ENCODE measurements at places on chromosomes 5 and 9. TPM values are rescaled to one million over a fixed set of nuclear protein-coding genes. Genes with fewer than 3 reads are reported as not detected.
A peak's percentile ranks its signal among the peaks of the same experiment; 100 is the strongest.

Gene SMIM32
- 23.3 TPM for polyA plus RNA-seq

Gene POU5F2
- polyA plus RNA-seq = not detected

Gene KCNV2
- polyA plus RNA-seq = 0.21 TPM

Gene C5orf52
- polyA plus RNA-seq = not detected

DNA sequence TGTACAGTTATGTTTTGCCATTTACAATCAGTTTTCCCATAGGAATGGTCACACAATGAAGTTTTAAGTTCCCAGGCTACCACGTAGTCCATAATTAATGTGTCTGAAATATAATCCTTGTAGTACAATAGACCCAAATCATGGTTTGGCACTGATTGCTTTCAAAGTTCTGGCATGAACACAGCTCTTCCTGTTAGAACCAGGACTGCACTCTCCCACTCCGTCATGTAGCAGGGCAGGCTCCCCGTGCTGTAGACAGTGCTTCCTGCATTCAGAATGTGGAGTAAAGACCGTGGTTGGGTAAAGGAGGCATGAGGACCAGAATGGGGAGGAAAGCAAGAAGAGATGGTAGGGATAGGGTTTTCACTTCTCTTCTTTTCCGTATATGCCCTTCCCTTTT, 4.0 kb downstream of the SEC61B start:
- DNase-seq = no peak

Gene PLAC8L1
- polyA plus RNA-seq = 0.97 TPM

DNA sequence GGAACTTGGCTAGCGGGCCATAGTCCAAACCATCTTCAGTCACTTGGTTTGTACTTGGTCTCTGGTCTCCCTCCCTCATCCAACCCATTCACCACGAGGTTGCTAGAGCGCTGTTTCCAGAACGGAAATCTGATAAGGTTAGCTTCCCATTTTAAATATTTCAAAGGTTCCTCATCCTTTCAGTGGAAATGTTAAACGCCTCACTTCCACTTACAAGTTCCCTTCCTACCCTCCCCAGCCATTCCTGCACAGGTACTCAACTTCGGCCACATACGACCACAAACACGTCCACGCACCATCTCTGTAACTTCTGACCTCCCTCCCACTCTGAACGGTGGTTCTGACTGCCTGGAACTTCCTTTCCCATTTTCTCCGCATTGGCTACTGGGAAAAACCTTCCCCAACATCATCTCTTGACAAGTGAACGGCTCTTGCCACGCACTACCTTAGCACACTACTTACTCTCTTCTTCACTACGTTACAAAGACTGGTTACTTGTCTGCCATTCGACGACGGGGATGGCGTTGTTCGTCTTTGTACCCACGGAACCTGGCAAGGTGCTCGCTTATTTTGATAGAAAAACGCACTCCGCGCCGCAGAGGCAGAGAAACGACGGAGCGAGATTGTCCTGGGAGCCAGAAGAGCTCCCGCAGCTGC, 629 bp downstream of the CCNH start:
- DNase-seq = peak; percentile 33

DNA sequence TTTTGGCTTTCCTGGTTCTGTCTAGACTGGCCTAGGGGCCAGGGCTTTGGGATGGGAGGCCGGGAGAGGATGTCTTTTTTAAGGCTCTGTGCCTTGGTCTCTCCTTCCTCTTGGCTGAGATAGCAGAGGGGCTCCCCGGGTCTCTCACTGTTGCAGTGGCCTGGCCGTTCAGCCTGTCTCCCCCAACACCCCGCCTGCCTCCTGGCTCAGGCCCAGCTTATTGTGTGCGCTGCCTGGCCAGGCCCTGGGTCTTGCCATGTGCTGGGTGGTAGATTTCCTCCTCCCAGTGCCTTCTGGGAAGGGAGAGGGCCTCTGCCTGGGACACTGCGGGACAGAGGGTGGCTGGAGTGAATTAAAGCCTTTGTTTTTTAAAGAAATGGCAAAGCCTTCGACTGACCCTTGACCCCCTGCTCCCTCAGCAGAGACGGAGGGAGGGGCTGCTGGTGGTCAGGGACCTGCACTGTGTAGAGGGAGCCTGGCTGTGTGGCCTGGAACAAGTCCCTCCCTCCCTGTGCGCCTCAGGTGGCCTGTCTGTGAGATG, 11.1 kb downstream of the FPGS start:
- DNase-seq = no peak

DNA sequence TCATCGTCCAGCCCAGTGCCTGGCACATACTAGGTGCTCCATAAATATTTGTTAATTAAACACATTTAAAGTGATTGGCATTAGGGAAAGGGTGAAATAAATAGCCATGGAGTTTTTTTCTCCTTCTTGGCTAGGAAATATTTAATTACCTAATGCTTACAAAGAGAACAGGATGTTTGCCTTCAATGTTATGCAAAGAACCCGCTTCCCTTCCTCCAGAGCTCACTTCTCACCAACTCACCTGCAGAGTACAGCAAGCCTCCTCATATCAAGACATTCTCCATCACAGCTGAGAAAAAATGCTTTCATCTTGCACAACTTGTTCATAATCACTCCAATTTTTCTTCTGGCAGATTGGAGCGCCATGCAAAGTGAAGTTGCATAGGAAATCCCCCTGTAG, 161.7 kb upstream of the STK32A start:
- no peak for DNase-seq

DNA sequence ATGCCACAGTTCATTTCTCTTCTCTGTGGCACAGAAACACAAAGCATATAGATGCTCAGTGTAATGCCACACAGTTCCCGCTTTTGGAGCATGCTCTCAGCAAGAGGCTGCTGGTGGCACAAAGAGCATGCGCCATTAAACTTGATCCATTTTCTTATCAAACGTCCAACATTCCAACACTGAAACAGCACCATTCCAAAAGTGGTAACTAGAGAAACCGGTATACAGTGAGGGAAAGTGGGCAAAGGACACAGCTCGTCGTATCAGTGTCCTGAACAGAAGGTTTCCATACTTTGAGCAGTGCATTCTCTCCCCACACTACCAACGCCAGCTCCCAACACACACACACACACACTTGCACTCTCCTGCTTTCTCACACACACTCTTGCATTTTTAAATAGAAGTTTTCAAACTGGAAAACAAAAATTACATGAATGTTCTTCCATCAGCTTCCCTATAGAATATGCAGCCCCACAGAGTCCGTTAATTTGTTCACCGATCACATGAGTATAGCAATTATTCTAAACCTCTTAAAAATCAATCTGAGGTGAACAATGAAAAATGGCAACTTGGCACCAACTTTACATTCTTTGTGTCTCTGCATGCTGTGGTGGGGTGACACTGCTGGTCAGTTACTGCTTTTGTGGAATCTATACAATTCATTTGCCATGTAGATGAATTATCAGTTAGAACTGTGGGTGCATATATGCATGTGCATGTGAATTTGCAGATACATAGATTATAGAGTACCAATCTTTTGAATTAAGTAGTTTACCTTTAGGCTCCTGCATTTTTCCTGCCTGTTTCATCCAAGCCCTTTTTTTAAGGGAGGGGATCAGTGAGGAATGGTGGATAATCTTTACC, 5.7 kb downstream of the NFIB start:
- DNase-seq = no peak

GRCh38 chr5:107329850-107330249, 340.9 kb downstream of the EFNA5 start:
- DNase-seq = no peak

DNA sequence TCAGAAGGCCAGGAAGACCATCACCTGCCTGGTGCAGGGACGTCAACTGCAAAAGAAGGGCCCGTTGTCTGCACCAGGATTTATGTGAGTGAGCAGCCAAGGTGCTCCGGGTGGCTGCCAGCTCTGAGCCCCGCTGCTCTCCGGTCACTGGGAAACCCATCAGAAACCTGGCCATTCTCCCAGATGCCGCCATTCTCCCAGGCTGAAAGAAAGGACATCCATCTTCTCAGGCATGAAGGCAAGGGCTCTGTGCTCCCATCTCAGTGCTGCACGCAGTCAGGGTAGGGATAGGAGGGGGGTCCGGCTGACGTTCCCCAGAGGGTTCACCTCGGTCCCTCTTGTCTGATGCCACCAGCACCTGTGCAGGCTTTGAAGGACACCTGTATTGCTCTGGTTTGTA, 158.4 kb downstream of the ERCC6L2 start:
- DNase-seq = no peak

Gene SLC27A6
- 1.8 TPM for polyA plus RNA-seq

GRCh38 chr9:33440609-33441008, 6.8 kb downstream of the AQP3 start:
- no peak for DNase-seq

DNA sequence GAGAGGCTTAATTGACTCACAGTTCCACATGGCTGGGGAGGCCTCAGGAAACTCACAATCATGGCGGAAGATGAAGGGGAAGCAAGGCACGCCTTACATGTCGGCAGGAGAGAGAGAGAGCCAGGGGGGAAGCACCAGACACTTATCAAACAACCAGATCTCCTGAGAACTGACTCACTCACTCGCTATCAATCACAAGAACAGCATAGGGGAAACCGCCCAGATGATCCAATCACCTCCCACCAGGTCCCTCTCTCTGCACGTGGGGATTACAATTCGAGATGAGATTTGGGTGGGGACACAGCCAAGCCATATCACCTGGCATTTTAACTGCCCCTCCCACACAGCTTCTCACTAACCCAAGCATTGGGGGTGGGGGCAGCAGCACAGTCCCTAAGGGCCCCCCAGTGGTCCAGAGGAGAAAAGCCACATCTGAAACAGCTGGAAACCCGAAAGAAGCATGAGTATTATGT, 76.1 kb upstream of the ASS1 start:
- no peak for DNase-seq

Gene EGFL7
- polyA plus RNA-seq = 97.9 TPM

DNA sequence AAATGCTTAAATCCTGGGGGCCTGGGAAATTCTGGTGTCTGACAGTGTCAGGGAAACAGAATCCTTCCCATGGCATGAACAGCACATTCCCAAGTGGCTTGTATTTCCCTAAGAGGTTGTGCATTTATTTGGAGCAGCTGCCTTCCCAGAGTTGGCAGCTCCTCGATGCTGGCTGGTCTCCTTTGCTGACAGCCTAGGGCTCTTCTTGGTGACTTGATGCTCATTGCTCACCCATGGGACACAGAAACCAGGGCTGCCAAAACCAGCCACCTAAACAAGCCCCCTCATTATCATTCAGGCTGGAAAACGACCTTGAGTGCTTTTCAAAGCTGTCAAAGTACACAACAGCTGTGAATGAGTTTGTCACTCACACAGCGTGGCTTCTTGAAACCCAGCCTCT, 24.2 kb downstream of the ENHO start:
- DNase-seq = no peak

- DNase-seq = no peak
Measured at GRCh38 chr9:19999491-20000057, 210.7 kb upstream of the SLC24A2 start.

- DNase-seq = no peak
Measured at GRCh38 chr5:148699028-148699427, 44.7 kb upstream of the HTR4 start.

DNA sequence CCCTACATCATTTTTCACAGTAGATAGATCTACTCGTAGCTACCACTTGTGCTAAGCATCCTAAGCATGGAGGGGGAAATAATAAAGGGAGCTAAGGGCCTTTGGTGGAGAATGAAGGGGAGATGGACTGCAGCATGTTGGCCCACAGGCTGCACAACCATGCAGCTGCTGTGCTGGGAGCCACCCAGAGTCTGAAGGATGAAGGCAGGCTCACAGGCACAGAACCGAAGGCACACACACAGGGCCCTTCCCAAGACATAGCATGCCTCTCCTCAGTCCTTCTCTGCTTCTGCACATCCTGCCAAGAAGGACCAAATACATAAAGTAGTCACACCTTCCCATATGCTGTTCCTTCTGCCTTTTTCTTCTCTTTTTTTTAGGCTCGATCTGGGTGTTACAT, 6.6 kb downstream of the FAM193B start:
- DNase-seq = no peak

DNA sequence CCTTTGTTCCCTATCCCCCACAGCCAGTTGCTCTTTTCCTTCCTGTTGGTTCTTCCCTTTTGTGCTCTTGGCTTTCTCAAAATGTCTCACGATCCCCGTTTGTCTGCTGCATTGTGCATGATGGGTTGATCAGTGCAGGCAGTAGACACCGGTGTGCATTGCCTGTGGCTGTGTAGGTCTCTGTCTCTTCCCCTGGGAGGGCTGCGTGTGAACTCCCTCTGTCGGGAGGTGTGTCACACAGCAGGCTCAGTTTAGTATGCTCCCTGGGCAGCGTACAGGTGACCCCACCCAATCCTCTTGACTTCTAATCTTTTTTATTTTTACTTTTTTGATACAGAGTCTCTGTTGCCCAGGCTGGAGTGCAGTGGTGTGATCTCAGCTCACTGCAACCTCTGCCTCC, 265.3 kb downstream of the FSTL4 start:
- no peak for DNase-seq

GRCh38 chr9:79896390-79896980, 324.7 kb downstream of the TLE4 start:
- DNase-seq = no peak

Gene SNCAIP
- 29.4 TPM for polyA plus RNA-seq

DNA sequence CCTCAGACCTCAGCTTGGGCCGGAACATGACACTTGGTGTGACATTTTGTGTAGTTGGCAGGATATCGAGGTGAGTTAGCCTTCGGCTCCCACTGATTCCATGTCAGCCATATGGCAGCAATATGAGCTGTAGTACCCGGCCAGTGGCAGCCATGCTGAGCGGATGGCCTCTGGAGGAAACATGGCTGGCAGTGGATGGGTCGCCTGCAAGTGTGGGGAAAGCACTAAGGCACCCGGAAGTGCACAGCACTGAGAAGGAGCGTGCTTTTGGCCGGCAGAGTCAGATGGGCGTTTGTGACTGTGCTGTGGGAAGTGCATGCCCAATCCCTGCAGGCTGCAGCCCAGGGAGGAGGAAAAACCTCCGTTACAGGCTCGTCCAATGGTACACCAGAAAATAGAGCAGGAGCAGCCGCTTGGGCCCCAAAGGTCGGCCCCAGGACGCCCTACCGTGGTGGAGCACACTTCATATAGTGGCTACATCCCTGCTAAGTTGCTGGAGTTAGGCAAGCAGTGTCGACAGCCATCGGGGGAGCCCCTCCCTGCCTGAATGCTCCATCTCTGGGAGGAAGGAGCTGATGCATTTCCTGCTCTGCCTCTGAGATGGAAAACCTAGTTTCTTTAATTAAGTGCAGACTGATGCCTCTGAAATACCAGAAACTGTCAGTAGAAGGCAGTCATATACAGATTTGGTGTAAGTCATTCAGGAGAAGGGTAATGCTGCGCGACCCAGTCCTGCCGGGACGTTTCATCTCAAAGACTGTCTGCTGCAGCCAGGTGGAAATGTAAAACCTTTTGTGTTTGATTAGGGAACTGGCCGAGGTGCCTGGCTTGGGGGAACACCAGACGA, 2185.8 kb upstream of the ACO1 start:
- no peak for DNase-seq

GRCh38 chr5:36607838-36608783, 1.7 kb downstream of the SLC1A3 start:
- DNase-seq = no peak

Gene MARVELD2
- polyA plus RNA-seq = 31.4 TPM

All from right renal pelvis (tissue), 4 donors.